Glutamatergic neuron (in vitro differentiated cells): ENCODE measurements at places on chromosomes 7 and 10. TPM values are rescaled to one million over a fixed set of nuclear protein-coding genes. Genes with fewer than 3 reads are reported as not detected.
A peak's percentile ranks its signal among the peaks of the same experiment; 100 is the strongest.

DNA sequence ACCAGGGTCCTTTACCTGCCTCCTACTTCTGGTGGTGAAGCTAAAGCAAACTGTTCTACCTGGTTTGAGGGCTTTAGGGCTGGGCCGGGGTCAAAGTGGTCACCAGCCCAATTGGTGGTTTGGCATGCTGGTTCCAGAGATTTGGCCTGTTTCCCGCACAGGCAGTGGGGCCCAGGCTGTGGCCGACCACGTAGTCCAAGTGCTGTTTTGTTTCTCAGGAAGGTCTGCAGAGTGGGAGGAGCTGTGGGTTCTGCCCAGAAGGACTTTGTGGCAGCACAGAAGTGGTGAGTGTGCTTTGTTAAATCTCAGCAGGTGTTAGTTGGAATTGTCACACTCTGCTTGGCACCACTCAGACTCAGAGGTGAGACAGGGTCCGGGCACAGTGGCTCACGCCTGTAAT is 85.8 kb downstream of the MKX start:
- peaks cover 5% of the 10 kb centered on the region for H3K27me3 ChIP-seq

DNA sequence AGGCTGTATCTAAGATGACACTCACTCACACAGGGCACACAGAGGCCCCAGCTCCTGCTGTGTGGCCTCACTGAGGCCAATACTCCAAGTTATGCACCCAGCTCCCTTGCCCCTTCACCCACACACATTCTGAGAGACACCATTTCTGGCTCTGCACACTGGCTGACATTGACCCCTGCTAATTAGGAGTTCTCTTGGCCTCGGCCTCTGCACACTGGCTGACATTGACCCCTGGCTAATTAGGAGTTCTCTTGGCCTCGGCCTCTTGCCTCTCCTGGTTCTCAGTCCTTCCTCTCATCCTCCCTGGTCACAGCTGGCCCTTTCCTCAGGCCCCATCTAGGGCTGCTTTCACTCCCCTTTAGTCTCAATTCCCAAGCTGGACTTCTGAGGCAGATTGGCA is 97.3 kb downstream of the GRID1 start:
- H3K36me3 ChIP-seq, result no peaks in the 10 kb centered on the region
- no peak overlapping the region for H3K4me3 ChIP-seq

- no peak overlapping the region for H3K27ac ChIP-seq
- H3K4me3 ChIP-seq, result no peak overlapping the region
- DNase-seq, result peak; percentile 39
Measured at GRCh38 chr7:108497082-108497725, 28.7 kb downstream of the PNPLA8 start.

GRCh38 chr7:124552217-124552616 is 213.4 kb downstream of the GPR37 start:
- H3K4me3 ChIP-seq, result no peak overlapping the region
- H3K27me3 ChIP-seq, result peaks cover 1% of the 10 kb centered on the region
- H3K4me1 ChIP-seq, result peaks cover 7% of the 10 kb centered on the region
- no peaks in the 10 kb centered on the region for H3K36me3 ChIP-seq

Gene LIPM
- total RNA-seq, result not detected

Gene ITGA8
- total RNA-seq, result 0.93 TPM

DNA sequence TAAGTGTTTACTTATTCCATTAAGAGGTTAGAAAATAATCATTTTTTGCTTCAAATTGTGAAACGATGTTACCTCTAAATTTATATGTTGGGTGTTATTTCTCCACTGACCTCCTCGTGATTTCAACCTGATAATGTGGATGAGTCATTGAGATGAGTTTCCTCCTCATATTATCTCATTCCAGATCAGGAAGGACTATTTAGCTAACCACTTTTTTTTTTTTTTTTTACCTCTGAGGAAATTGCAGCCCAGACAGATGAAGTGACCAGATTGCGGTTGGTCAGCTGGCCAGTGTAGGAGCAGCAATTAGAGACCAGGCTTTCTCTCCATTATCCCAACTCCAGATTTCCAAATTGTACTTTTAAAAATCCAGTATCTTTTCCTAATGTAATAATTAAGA is 248.7 kb downstream of the FZD1 start:
- H3K27me3 ChIP-seq, result no peaks in the 10 kb centered on the region
- H3K36me3 ChIP-seq, result no peaks in the 10 kb centered on the region
- no peak overlapping the region for H3K27ac ChIP-seq
- DNase-seq, result no peak
- H3K4me1 ChIP-seq, result peaks cover 13% of the 10 kb centered on the region
- no peak overlapping the region for H3K4me3 ChIP-seq

DNA sequence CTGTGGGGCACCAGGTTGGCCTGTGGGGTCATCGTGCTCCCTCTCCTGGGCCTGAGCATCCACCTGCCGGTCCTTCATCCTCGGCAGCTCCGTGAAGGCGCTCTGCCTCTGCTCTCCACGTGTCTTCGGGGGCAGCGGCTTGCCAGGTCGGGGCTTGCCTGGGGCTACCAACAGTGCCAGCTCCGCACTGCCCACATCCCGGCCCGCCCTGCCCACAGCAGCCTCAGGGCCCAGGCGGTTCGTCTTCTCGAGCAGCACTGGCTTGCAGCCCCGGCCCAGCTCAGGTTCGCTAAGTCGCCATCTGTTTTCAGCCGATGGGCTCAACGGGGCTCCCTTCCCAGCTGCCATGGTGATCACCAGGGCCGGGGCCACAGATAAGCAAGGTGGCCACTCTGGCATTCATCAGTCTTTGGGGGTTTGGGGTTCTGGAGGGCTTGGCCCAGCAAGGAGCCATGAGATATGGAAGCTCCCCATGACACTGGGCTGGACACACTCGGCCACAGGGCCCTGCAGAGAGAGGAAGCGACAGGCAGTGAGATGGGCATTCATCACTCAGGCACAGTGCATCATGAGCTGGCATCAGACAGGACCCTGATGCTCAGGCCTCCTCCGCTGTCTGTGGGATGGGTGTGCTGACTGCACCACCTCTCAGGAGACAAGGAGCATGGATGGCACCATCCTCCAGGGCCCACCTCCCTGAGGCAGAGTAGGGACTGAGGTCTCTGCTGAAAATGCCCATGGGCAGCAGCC is 15.5 kb downstream of the ZNF488 start:
- peaks cover 6% of the 10 kb centered on the region for H3K27me3 ChIP-seq
- no peak overlapping the region for H3K27ac ChIP-seq
- no peak for DNase-seq

GRCh38 chr7:121016966-121017365 is 28.5 kb downstream of the CPED1 start:
- no peaks in the 10 kb centered on the region for H3K27me3 ChIP-seq
- no peaks in the 10 kb centered on the region for H3K36me3 ChIP-seq
- H3K4me1 ChIP-seq, result no peaks in the 10 kb centered on the region
- H3K4me3 ChIP-seq, result no peak overlapping the region

DNA sequence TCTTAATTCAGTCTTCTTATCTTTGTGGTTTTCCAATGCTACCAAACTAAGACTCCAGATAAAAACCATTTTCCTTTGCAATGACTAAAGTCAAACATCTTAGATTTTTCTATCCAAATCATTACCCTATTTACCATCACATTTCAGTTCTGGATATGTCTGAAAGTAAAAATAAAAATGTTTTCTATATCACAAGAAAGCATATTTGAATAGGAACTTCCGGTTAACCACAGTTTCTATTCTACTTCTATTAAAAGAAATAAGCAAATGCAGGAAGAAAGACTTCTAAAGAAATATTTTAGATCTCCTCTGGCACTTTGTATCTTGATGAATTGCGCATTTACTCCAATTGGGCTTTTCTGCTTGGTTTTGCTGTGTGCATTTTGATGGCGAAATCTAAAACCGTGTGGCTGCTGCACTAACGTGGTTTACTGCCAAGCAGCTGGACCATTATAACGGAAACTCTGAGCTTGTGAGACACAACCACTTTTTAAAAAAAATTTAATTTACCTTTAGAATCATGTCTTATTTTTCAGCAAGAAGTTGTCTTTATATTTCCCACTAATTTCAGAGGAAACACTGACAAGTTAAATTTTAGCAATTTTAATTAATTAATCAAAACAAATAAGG is 146.1 kb downstream of the VPS50 start:
- H3K27ac ChIP-seq, result no peak overlapping the region
- no peak overlapping the region for H3K4me3 ChIP-seq
- H3K27me3 ChIP-seq, result no peaks in the 10 kb centered on the region
- H3K36me3 ChIP-seq, result no peaks in the 10 kb centered on the region
- DNase-seq, result no peak

Gene UFSP1
- 3.2 TPM for total RNA-seq

GRCh38 chr7:30858576-30858975 is 53.1 kb upstream of the AQP1 start:
- DNase-seq, result no peak
- no peak overlapping the region for H3K4me3 ChIP-seq
- peaks cover 3% of the 10 kb centered on the region for H3K27me3 ChIP-seq
- H3K36me3 ChIP-seq, result no peaks in the 10 kb centered on the region
- no peak overlapping the region for H3K27ac ChIP-seq
- peaks cover 17% of the 10 kb centered on the region for H3K4me1 ChIP-seq

Gene GPNMB
- not detected for total RNA-seq

Gene ANKRD1
- not detected for total RNA-seq

- H3K36me3 ChIP-seq, result no peaks in the 10 kb centered on the region
- no peak overlapping the region for H3K4me3 ChIP-seq
- H3K27me3 ChIP-seq, result no peaks in the 10 kb centered on the region
- no peak overlapping the region for H3K27ac ChIP-seq
Measured at GRCh38 chr7:46454816-46455215, 533.7 kb upstream of the IGFBP3 start.

Gene SLC26A5
- total RNA-seq, result not detected

Gene NODAL
- not detected for total RNA-seq

DNA sequence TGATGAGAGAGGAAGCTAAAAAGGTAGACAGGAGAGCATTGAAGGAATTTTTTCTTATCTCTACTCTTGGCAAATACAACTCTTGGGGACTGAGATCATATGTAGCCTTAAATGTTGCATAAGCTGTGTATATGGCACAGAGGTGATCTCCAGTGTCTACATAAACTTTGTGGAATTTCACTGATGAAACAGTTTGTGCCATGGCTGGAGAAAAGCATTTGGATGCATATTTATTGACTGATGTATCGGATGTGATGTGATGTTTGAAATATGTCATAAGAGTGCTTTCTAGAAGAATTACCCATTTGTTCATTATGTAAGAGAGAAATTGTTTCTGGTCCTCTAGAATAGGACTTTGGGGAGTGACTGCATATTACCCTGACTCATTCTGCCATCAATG is 244.9 kb upstream of the LRRTM3 start:
- H3K27ac ChIP-seq, result no peak overlapping the region
- no peak for DNase-seq
- no peaks in the 10 kb centered on the region for H3K4me1 ChIP-seq
- H3K27me3 ChIP-seq, result no peaks in the 10 kb centered on the region

- H3K4me1 ChIP-seq, result peaks cover 2% of the 10 kb centered on the region
- no peaks in the 10 kb centered on the region for H3K36me3 ChIP-seq
- H3K4me3 ChIP-seq, result no peak overlapping the region
- no peak overlapping the region for H3K27ac ChIP-seq
- H3K27me3 ChIP-seq, result peaks cover 3% of the 10 kb centered on the region
- peak; percentile 36 for DNase-seq
Measured at GRCh38 chr7:1856161-1856887, 186.2 kb downstream of the ELFN1 start.

Gene PIK3AP1
- total RNA-seq, result 0.49 TPM

Gene EVX1
- total RNA-seq, result 7.1 TPM

DNA sequence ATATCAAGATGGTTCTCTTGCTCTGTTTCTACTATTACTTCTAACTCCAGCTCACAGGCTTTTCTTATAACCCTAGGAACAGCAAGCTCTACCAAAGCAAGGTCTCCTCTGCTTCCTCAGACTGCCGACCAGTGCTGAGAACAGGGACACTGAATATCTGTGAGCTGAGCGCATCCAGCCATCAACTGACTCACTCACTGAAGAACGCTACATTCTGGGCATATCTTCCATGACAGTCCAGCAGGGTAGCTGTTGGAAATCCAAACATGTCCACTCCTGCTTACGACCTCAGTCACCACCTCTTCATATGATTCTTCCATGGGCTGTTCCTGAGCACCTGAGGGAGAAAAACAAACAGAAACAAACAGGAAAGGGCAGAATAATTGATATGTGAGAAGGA is 2.8 kb downstream of the ZNF32 start:
- no peak overlapping the region for H3K27ac ChIP-seq
- H3K4me1 ChIP-seq, result peaks cover 2% of the 10 kb centered on the region
- no peak for DNase-seq

GRCh38 chr7:85897967-85898366 is 711.1 kb upstream of the SEMA3D start:
- no peaks in the 10 kb centered on the region for H3K36me3 ChIP-seq
- no peak overlapping the region for H3K4me3 ChIP-seq
- no peaks in the 10 kb centered on the region for H3K27me3 ChIP-seq
- H3K27ac ChIP-seq, result no peak overlapping the region
- DNase-seq, result no peak

- no peak overlapping the region for H3K27ac ChIP-seq
- H3K4me1 ChIP-seq, result peaks cover 6% of the 10 kb centered on the region
- H3K4me3 ChIP-seq, result no peak overlapping the region
- H3K36me3 ChIP-seq, result peaks cover 5% of the 10 kb centered on the region
- no peak for DNase-seq
Measured at GRCh38 chr7:134446923-134447322, 12.0 kb downstream of the AKR1B1 start.

- no peak overlapping the region for H3K27ac ChIP-seq
- H3K4me1 ChIP-seq, result peaks cover 4% of the 10 kb centered on the region
- no peak for DNase-seq
- H3K36me3 ChIP-seq, result no peaks in the 10 kb centered on the region
Measured at GRCh38 chr7:103987451-103987850, 2.0 kb downstream of the RELN start.

DNA sequence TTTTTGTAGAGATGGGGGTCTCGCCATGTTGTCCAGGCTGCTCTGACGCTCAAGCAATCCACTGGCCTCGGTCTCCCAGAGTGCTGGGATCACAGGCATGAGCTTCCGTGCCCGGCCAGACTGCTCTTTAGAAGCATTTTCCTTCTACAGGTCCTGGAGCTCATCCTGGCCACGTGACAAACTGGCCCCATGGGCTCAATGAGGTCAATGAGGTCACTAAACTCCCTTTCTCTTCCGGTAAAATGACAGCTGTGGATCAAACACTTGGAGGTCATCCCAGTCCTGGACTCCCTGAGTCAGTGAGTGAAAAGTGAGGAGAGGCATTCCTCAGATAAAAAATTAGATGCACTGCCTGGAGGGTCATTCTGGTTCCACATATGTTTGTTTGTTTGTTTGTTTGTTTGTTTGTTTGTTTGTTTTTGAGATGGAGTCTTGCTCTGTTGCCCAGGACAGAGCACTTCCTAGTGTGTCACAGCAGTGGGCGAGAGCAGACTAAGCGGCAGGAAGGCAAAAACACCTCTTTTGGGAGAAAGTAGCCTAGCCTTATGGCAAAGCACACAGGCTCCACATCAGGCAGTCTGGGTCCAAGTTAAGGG is 134.9 kb downstream of the TNS3 start:
- DNase-seq, result no peak
- peaks cover 4% of the 10 kb centered on the region for H3K4me1 ChIP-seq
- no peak overlapping the region for H3K4me3 ChIP-seq
- peak overlapping the region; percentile 14 for H3K27ac ChIP-seq

Gene ZNF727
- total RNA-seq, result not detected

- H3K27me3 ChIP-seq, result peaks cover 28% of the 10 kb centered on the region
- H3K4me3 ChIP-seq, result no peak overlapping the region
- DNase-seq, result no peak
- H3K4me1 ChIP-seq, result peaks cover 44% of the 10 kb centered on the region
- no peak overlapping the region for H3K27ac ChIP-seq
- peaks cover 5% of the 10 kb centered on the region for H3K36me3 ChIP-seq
Measured at GRCh38 chr7:128082431-128082830, 51.2 kb upstream of the LRRC4 start.

Gene CALML3
- total RNA-seq, result not detected

- no peaks in the 10 kb centered on the region for H3K4me1 ChIP-seq
- no peak for DNase-seq
- no peak overlapping the region for H3K27ac ChIP-seq
- no peak overlapping the region for H3K4me3 ChIP-seq
- no peaks in the 10 kb centered on the region for H3K36me3 ChIP-seq
- H3K27me3 ChIP-seq, result no peaks in the 10 kb centered on the region
Measured at GRCh38 chr10:19411119-19411518, 362.5 kb downstream of the MALRD1 start.

Gene NXPH1
- 3.8 TPM for total RNA-seq

Gene TSPAN12
- 6.0 TPM for total RNA-seq

Gene NEURL1
- total RNA-seq, result 3.1 TPM
